Esophagus mucosa (tissue), 1 donor: ENCODE measurements at places on chromosomes 6 and 20. TPM values are rescaled to one million over a fixed set of nuclear protein-coding genes. Genes with fewer than 3 reads are reported as not detected.

DNA sequence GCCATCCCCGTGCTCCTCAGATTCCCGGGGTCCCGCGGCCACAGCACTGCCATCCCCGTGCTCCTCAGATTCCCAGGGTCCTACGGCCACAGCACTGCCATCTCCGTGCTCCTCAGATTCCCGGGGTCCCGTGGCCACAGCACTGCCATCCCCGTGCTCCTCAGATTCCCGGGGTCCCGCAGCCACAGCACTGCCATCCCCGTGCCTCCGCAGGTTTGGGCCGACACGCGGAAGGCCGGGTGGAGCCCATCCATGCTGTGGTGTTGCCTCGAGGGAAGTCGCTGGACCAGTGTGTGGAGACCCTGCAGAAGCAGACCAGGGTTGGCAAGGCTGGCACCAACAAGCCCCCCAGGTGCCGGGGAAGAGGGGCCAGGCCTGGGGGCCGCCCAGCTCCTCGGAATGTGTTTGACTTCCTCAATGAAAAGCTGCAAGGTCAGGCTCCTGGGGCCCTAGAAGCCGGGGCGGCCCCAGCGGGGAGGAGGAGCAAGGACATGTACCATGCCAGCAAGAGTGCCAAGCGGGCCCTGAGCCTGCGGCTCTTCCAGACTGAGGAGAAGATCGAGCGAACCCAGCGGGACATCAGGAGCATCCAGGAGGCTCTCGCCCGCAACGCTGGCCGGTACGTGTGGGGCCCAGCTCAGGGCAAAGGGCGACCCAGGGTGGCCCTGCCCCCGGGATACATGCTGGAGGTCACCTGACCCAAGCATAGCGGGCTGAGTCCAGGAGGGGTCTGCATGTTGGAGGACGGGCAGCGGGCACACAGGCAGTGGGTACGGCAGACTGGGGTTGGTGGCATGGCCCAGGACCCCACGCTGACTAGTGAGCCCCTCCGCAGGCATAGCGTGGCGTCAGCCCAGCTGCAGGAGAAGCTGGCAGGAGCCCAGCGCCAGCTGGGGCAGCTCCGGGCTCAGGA, 1.3 kb upstream of the LIME1 start:
- ATAC-seq, result no peak

DNA sequence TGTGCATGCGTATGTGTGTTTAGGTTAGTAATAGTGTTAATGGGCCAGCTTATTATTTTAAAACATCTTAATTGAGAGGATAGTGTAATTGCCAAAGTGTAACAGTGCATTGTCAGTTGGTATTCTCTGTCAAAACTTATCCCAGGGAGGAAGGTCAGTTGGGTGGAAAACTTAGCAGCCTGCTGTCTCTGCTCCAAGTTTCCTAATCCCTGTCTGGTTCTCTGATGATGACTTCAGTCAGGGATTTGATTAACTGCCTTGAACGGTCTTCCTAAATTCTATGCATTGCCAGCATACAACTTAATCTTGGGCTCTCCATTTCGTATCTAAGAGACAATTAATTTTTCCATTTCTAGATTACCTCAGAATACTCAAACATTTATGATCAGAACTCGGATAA, 51.1 kb downstream of the L3MBTL3 start:
- ATAC-seq, result no peak

DNA sequence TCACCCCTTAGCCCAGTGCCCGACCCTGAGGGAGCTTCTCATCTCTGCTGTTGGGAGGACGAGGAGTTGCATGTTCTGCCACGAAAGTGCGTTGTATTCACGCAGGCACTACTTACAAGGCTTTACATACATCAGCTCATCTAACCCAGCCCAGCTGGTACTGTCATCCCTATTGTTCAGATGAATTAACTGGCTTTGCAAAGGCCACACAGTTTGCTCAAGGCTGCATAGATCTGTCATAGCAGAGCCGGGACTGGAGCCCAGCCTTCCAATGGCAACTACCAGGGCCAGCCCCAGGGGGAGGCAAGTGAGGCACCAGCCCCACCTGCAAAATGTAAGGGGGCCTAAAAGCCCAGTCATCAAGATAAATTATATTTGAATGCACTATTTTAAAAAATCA, 257.6 kb downstream of the NFATC2 start:
- ATAC-seq, result peak; percentile 69

DNA sequence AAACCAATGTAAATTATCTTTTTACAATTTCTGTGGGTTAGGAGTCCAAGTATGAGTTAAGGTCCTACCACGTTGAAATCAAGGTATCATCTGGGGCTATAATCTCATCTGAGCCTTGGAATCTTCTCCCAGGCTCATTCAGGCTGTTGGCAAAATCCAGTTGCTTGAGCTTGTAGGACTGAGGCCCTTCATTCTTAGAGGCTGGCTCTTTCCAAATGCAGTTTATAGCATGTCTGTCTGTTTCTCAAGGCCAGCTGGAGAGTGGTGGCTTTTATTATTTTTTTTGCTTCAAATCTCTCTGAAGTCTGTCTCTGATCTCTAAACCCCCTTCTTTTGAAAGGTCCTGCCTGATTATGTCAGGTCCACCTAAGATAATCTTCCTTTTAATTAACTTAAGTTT, 177.2 kb upstream of the ASCC3 start:
- ATAC-seq, result no peak

DNA sequence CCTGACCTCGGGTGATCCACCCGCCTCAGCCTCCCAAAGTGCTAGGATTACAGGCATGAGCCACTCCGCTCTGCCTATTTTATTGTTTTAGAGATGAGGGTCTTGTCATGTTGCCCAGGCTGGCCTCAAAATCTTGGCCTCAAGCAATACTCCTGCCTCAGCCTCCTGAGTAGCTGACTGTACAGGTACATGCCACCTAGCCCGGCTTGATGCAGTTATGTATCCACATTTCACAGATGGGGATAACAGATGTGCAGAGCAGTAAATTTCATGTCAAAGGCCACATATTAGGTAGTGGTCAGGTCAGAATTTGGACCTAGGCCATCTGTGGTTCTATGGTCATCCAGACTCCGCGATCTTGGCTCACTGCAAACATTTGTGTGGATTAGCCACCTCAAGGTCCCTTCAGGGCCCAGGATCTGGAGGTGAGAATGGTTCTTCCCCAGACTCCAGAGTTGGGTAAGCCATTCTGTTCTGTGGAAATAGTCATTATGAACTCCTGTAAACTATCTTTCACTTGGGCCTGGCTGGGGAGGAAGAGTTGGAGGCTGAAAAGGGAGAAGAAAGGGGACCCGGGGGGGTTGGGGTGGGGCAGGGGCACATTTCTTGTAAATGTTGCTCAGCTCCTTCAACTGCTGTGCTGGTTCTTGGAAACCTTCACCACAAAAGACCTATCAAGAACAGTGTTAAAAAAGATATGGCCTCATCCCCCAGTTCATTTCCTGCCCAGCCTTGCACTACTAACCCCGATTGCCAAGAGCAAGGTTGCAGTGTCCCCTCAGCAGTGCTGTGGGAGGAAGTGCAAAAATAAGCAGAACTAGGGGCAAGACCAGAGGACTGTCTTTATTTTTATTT, 13.0 kb downstream of the PIM1 start:
- peak; percentile 64 for ATAC-seq

GRCh38 chr6:135318738-135319469, 137.8 kb downstream of the MYB start:
- ATAC-seq, result no peak

GRCh38 chr6:48290595-48290994, 179.6 kb upstream of the PTCHD4 start:
- no peak for ATAC-seq

DNA sequence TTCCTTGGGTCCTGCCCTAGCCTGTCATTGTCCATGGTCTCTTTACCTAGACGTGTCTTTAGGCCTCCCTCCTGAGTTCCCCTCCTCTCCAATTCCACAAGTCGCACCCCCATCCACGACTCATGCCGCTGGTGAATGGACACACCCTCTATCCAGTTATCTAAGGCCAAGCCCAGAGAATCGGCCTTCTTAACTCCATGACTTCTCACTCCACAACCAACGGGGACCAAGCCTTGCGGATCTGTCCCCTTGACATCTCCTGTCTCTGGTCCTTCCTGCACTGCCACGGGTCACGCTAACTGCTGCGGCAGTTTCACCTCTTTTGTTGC, 7.0 kb upstream of the RREB1 start:
- no peak for ATAC-seq

DNA sequence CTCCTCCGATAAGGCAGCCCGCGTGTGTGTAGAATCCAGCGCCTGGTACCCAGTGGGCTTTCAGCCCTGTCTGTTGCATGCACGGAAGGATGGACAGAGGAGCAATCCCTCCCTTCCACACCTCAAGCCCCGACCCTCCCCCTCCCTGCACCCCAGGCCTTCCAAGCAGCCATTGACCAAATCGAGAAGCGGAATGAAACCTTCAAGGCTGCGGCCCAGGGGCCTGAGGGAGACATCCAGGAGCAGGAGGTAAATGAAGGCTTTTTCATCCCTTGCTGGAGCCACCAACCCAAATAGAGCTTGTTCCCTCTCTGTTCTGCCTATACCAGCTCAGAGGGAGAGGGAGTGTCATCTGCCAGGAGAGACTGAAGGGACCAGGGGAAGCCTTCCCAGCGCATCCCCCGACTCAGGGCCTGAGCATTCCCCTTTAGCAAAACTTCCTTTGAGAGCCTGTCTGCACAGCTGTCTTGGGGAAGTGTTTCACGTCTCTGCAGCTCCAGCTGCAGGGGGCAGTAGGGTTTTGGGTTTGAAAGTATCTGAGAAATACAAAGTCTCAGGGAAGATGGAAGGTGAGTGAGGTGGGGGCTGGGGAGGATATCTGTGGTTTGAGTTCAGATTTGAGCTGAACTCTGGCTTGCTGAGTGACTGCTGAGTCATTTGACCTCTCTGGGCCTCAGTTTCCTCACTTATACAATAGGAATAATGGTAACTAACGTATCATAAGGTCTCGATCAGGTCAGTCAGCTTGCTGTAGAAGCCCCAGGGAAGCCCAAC, 16.1 kb downstream of the FGD2 start:
- ATAC-seq, result no peak

DNA sequence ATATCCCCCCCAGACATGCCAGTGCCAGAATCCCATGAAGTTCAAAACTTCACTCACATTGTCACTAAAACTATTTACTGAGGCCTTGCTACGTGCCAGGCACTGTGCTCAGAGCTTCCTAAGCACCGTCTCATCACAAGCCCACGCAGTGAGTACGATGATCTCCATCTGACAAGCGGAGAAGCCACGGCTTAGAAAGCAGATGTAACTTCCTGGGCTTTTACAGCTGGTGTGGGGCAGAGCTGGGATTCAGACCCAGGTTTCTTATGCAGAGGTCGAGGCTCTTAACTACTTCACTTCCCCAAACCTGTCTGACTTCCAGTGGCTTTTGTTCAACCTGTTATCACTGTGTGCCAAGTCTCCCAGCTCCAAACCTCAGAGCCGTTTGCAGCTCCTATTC, 8.3 kb downstream of the MDGA1 start:
- ATAC-seq, result no peak

- no peak for ATAC-seq
Observed at GRCh38 chr6:103707596-103708325, 1152.0 kb downstream of the HACE1 start.

The RAB32 gene
- 5.7 TPM for total RNA-seq

The HRH3 gene
- not detected for total RNA-seq

The PFDN4 gene
- 19.0 TPM for total RNA-seq

The MYCT1 gene
- total RNA-seq, result 1.6 TPM

The BEND6 gene
- 0.16 TPM for total RNA-seq

The RFX6 gene
- not detected for total RNA-seq

The C20orf173 gene
- total RNA-seq, result not detected

The LCA5 gene
- total RNA-seq, result 0.80 TPM

The RCAN2 gene
- total RNA-seq, result 1.00 TPM

The IPCEF1 gene
- 1.8 TPM for total RNA-seq
